ENCODE measurements at places on chromosomes 7 and 10.

- DNase-seq: no peak
Measured at GRCh38 chr10:86363833-86364490, 2.6 kb downstream of the GRID1 start.

DNA sequence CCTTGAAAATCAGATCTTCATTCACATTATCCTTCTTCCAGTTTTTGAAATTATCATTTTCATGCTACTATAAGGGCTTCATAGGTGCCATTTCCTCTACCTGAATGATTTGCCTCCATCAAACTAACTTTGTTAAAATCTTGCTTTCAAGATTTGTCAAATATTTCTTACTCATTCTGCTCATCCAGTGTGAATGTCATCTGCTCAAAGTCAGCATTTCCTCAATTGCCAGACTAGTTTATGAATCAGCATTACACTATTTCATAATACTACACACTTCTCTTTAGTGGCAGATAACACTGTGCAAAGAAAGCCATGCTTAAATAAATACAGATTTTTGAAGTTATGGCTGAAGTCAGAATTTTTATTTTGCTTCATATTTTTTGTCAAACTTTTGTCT lies 21.3 kb upstream of the LIPF start:
- peak; percentile 44 for DNase-seq

GRCh38 chr10:103859161-103860086 lies 4.0 kb upstream of the SH3PXD2A start:
- peak; percentile 40 for DNase-seq

DNA sequence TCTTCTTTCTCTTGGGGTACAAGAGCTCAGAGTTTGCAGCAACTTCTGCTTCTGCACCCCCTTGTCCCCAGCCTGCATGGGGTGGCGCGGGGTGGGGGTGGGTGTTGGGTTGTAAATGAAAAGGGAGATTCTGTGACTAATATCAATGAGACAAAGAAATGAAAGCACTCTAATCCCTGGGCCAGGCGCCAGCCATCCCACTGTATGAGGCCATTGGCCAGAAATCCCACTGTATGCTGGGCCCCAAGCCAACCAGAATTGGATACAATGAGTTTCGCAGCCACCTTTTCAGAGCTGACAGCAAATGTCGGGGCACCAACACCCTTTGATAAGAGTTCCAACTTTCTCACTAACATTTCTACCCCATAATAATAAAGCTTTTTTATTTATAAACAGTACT lies 10.9 kb upstream of the PTN start:
- peak; percentile 61 for DNase-seq

DNA sequence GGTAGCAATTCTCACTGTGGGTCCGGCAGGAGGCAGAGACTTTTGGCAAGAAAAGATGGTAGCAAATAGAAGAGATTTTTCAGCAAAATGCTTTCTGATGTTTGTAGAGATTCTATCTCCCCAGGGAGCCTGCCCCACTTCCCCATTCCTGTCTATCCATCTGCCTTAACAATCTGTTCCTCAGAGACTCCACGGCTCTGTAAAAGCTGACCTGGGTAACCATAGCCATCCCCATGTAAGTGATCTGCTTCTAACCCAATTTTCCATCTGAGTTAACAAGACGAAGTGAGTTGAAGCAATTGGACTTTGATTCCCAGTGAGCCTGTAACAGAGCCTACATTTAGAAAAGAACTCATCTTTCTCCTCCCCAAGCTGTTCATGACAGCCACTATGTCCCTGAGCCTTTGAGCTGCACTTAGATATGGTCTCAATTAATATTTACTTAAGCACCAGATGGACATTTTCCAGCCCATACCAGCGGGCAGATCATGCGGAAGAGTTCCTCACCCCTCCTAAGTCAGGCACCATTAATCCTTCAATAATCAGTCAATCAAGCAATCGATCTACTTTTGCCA lies 896.1 kb downstream of the CCSER2 start:
- DNase-seq: no peak
